Osteocyte (in vitro differentiated cells): ENCODE measurements at places on chromosomes 4 and X. TPM values are rescaled to one million over a fixed set of nuclear protein-coding genes. Genes with fewer than 3 reads are reported as not detected.

CT83 gene
- total RNA-seq = not detected in 2 replicates

- DNase-seq = no peak
These were observed 56.7 kb downstream of the FAM114A1 start for GRCh38 chr4:38924353-38924752.

VGLL1 gene
- total RNA-seq = not detected in 2 replicates

GRCh38 chr4:85402371-85402770 is 72.6 kb upstream of the ARHGAP24 start:
- no peak for DNase-seq

AFF1 gene
- total RNA-seq = 29.3 and 39.3 TPM in 2 replicates

DNA sequence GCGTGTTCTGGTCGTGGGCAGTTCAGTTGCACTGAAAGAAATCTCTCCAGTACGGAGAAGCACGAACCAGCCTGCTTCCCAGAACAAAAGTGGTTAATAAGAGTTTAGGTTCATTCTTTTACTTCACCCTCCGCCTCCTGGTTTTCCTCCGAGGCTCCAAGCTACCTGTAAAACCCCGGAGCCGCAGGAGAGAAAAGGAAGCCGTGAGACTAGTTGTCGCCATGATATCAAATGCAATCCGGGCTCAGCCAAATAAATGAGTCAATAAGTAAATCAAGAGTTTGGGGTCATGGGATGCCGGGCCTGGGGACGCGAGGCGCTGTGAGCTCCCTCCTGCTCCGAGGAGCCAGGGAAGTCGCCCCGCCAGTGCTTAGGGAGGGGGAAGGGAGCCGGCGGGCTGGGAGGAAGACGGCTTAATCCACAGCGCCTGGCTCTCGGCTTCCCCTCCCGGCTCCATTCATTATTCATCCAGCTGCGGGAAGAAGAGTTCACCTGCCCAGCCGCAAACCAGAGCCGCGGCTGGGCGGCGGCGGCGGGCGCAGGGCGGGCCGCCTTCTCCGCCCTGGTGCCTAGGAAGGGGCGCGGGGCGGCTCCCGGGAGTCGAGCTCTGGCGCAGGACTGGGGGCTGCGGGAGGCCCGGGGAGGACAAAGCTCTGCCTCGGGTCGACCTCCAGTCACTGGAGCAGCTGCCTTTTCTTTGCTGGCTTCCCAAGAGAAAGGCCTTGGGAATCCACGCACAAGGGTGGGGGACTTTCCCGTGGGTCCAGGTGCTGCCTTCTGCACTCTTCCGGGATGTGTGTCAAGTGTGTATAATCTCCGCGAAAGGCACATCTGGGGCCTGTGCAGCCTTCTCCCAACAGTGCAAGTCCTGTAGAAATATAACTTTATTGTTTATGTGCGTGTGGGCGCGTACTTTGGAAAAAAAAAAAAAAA is 1.7 kb downstream of the FRAS1 start:
- DNase-seq = no peak

DNA sequence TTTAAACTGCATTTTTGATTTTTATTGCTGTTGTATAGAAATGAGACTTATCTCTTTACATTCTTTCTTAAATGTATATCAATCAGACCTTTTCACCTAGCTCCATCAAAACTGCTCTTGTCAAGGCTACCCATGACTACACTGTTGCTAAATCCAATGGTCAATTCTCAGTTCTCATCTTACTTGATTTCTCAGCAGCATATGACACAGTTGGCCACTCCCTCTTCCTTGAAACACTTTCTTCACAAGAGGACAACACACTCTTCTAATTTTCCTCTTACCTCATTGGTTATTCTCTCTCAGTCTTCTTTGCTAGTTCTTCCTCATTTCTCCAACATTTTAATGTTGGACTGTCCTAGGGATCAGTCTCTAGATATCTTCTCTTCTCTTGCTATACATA is 94.1 kb upstream of the CITED1 start:
- no peak for DNase-seq

DNA sequence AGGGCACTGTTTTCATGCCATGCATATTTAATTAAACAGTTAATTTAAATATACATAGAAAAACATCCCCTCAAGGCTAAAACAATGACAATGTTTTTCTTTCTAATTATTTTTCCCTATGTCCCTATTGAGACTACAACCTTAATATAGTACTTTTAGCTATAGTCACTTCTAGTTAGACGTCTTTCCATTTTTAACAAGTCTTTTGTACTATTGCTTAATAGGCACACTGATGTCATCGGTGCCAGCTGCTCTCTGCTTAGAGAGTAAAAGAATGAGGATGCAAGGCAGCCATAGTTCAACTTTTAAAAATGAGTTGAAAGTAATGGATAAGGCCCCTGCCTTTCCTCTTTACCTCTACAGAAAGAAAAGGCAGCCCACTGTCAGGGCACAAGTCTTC is 191.1 kb downstream of the KCTD8 start:
- no peak for DNase-seq

MYOZ2 gene
- not detected in 2 replicates for total RNA-seq

- no peak for DNase-seq
These were observed 659.8 kb upstream of the MAGEB2 start for GRCh38 chrX:29555465-29556091.

- DNase-seq = no peak
These were observed 1084.9 kb downstream of the RPA4 start for GRCh38 chrX:97968376-97969163.
